ENCODE measurements at places on chromosomes 7 and 10.
A peak's percentile ranks its signal among the peaks of the same experiment; 100 is the strongest.

GRCh38 chr10:70481831-70482530 lies 3.4 kb downstream of the PALD1 start:
- no peak for ATAC-seq

DNA sequence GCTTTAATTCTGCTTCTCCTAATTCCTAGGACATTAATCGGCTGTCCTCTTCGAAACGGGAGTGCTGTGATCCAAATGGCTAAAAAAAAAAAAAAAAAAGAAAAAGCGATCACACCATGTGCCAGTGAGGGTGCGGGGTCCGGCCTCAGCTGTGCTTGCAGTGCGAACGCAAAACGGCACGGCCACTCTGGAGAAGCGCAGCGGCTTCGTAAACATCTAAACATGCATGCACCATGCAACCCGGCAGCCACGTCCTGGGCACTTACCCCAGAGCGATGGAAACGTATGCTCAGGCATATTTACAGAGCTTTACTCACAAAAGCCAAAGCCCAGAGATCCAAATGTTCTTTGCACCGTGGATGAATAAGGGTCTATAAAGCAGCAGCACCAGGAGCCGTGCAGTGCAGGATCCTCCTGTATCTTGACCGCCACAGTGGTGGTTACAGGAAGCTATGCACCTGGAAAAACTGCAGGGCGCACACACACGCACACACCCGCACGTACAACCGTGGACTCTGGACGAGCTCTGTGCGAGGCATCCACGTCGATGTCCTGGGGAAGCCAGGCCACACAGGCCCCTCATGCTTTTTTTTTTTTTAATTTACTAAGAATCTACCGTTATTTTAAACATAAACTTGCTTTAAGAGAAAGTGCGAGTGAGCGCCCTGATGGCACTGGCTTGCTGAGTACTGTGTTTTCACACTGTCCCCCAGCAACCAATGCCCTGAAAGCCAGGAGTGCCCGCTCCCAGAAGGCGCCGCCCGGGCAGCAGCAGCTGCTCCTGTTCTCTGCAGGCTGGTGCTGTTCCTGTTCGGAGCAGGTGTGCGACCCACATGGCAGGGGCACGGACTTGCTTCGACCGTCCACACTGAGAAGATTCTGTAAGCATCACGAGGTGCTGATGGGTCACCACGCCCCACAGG lies 25.0 kb downstream of the GPER1 start:
- peak; percentile 15 for ATAC-seq

- no peak for ATAC-seq
These were observed 126.2 kb upstream of the ETV1 start for GRCh38 chr7:14115701-14116100.

- peak; percentile 29 for ATAC-seq
These were observed 22.6 kb upstream of the CROT start for GRCh38 chr7:87322912-87323311.

- no peak for ATAC-seq
These were observed 95.4 kb downstream of the TRIL start for GRCh38 chr7:28862595-28863272.

- no peak for ATAC-seq
These were observed 12.4 kb downstream of the PAPOLB start for GRCh38 chr7:4849390-4849789.

DNA sequence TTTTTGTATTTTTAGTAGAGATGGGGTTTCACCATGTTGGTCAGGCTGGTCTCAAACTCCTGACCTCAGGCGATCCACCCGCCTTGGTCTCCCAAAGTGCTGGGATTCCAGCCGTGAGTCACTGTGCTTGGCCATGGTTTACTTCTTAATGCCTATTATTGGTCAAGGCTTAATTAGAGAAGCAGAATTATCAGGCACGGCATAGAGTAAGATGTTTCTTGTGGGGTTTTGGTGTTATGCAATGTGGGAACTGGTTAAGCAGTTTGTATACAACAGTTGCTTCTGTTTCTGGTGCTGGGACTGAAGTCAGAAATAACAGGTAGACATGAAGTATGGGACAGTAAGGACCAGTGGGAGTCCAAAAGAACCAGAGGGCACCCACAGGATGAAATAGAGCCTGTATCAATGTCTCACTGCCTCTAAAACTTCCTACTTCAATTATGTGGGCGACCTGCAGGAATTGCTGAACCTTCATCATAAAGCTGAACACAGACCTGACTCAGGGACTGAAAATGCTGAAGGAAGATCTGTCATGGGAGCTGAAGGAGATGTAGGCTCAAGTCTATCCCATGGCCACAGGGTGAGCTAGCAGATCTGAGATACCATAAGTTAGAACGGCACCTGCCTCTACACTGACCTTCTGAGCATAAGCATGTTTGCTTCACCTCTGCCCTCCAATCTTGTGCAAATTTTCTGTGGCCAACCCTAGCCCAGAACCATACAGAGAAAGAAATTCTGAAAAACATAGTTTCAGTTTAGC lies 38.3 kb upstream of the VCL start:
- no peak for ATAC-seq

All from esophagus mucosa (tissue), 1 donor.